COR-L47 (cell line): ENCODE measurements at places on chromosomes 1 and 21.

DNA sequence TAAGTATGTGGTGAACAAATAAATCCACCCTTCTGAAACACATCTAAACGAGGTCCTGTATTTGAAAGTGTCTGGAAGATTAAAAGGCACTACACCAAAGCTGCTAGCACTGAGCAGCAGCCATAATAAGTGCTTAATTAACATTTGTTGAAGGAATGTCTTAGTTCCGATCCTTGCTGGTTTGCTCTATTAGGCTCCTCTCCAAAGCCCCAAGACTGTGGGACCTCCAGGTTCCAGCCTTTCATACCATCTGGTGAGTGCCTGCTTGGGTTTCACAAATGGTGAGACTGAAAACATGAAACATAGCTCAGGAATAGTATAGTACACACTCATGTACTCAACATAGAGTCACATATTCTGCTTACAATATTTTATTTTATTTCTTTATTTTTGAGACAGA lies 640 bp upstream of the CYP2J2 start:
- DNase-seq: no peak

GRCh38 chr1:18883079-18883478 lies 19.3 kb downstream of the ALDH4A1 start:
- DNase-seq: no peak

- DNase-seq: no peak
Observed at GRCh38 chr21:17789656-17790055, 29.5 kb downstream of the C21orf91 start.

DNA sequence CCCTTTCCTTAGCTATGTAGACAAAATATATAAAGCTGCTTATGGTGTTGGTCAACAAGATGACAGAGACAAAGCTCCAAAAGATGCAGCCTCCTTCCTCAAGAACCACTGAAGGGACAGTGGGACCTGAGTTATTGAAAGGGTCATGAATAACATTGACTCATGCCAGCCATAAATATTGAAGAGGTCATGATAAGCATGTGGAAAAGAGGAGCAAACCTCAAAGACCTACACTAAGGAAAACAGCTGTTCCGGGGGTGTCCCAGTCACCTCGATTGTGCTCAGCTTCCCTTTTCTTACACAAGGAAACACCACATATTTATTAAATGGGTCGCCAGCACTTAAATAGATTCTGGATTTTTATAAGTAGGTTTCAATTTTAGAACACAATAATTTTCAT lies 112.9 kb downstream of the PTPRC start:
- DNase-seq: no peak

DNA sequence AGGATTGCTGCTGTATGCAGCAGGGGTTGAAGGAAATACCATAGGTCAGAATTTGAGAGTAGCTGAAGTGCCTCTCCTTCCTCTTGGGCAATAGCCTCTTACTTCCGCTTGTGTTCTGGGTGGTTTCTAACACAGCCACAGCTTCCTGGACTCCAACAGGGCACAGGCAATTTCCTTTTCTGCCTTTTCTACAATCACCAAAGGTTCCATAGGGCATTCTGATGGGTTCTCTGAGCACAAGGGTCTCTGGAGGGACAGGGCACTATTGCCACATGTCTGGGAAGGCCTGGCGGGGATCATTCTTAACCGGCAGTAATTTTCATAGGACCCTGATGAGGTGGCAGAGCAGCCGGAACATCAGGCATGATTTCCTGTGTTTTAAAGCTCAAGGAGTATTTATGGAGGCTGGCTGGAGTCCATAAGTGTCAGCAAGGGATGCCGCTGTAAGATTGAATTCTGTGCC lies 5.5 kb upstream of the AGTRAP start:
- DNase-seq: no peak

DNA sequence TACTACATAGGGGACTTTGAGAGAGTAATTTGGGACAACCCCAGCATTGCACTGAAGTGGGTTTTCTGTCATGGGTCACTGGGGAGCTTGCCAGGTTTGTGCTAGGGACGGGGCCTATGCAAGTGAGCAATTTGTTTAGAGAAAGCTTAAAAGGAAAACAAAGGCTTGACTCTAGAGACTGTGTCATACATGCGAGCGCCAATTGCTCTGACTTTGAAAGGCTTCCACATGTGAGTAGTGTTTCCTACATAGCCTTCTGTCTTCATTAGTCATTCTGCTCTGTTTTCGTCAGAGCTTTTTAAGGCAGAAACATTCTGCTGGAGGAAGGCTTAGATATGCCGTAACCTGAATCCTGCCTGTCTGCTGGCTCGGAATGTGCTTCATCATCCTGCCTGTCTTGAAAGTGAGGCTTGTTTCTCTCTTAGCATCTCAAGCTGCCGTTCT lies 28.4 kb downstream of the TRIM45 start:
- DNase-seq: no peak

DNA sequence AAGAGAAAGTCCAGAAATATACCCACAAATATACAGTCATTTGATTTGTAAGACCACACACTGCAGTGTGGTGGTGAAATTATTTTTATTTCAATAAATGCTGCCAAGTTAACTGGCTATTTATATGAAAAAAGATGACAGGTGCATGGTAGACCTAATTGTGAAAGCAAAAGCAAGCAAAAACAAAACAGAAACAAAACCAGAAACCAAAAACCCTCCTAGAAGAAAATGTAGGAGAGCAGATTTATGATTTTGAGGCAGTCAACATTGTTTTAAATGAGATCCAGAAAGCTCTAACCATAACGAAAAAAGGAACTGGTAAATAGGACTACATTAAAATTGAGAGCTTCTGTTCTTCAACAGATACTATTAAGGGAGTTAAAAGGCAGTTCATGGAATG lies 303.6 kb downstream of the PRDM2 start:
- no peak for DNase-seq

- peak; percentile 6 for DNase-seq
Observed at GRCh38 chr1:2132222-2133038, 62.1 kb downstream of the FAAP20 start.

DNA sequence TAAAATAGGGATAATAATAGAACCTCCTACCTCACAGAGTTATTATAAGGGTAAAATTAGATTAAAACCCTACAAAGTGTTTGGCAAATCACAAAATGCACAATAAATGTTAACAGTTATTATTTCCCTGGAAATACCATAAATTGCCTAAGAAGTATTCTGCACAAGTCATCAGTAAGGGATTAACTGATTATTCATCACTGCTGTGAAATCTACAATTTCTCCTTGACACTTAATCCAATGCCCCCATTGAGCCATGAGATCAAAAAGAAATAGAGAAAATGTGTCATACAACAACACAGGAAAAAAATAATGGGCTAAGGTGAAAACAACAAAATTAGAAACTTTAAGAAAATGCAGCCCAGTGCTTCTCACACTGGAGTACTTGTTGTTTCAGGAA lies 6.7 kb upstream of the SEC16B start:
- no peak for DNase-seq

DNA sequence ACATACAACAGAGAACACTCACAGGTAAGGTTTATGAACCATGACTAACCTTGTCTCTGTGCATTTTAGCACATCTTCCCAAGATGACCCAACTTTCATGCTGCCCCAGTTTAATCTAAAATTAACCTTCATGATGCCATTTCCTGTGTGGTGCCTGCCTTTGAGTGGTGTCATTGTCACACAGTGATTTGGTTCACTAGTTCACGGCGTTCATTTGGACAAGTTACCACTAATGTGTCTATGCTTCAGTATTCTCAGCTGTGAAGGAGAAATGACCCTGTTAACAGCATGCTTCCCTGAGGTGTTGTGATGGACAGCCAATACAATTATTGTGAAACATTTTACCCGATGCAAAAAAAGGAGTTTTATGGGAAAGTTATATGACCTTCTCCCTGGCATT lies 693.1 kb downstream of the RWDD3 start:
- DNase-seq: no peak

- no peak for DNase-seq
Observed at GRCh38 chr1:66231217-66231616, 302.7 kb upstream of the SGIP1 start.

DNA sequence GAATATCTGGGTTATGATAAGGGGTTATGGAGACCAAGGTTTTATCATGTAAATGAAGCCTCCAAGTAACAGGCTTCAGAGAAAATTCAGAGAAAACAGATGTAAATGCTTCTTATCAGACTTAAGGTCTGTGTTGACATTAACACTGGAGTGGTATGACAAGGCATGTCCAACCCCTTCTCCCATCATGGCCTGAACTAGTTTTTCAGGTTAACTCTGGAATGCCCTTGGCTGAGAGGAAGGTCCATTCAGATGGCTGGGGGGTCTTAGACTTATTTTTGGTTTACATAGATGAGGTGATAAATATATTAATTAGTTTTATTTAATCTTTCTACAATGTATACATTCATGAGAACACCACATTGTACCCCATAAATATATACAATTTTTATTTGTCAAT lies 399.6 kb downstream of the TBX15 start:
- no peak for DNase-seq

GRCh38 chr1:221939607-221940006 lies 197.7 kb upstream of the DUSP10 start:
- no peak for DNase-seq

DNA sequence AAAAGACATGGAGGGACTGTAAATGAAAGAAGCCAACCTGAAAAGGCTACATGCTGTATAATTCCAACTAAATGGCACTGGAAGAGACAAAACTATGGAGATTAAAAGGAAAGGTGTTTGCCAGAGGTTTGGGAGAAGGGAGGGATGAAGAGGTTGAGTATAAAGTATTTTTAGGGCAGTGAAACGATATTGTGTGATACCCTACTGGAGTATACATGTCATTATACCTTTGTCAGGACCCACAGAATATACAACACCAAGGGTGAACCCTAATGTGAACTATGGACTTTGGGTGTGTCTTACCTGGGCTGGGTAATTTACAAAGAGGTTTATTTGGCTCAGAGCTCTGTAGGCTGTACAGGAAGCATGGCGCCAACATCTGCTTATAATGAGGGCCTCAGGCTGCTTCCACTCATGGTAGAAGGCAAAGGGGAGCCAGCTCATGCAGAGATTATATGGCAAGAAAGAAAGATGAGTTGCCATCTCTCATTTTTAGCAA lies 73.4 kb downstream of the CD2 start:
- DNase-seq: no peak

- DNase-seq: peak; percentile 53
Observed at GRCh38 chr21:41283211-41283818, 33.3 kb upstream of the FAM3B start.

DNA sequence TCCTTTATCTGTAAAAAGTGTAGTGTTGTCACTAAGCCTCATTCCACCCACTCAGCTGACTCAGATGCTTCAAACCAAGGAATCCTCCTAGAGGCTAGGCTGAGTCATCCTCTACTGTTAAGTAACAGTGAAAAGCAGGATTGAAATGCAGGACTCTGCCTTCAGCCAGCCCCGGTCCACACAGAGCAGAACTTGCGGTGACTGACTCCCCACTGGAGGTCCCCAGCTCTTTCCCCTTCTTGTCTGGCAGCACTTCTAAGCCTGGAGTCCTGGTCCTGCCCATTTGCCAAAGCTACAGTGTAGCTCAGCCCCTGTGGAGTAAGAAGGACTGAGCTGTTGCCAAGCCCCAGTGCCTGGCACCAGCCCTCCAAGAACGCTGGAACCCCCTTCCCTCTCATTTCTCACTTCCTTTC lies 1.7 kb downstream of the RAB7B start:
- DNase-seq: no peak

DNA sequence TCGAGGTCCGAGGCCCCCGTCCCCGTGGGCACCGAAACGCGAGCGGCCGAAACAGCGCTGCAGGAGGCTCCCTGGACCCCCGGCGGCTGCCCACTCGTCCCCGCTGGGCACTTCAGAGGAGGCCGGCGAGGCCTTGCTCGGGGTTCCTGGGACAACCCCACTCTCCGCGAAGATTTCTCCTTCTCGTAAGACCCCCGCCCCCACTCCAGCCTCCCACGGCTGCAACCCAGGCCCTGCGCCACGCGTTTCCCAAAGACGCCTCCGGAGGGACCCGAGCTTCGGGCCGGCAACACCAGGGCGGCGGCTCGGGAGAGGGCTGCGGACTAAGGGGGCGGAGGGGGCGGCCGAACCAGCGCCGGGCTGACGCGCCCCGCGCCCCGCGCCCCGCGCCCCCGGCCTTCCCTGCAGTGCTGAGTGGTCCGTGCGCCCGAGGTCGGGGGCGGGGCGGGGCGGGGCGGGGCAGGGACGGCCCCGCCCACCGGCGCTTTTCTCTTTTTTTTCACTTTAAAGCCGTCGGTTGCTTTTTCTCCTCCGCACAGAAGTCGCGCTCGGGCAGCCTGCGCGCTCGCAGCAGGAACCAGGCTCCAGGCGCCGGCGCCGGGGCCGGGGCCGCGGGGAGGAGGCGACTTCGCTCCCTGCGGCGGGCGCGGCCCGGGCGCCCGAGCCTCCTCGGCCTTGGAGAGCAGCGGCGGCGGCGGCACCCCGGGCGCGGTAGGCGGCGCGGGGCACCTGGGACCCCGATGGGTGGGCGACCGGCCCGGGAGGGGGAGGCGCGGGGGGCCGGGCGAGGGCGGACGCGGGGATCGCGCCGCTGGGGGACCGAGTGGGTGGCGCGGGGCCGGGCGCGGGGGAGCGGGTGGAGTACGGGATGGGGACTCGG lies at the start of gene SPSB1:
Gene SPSB1 (plus strand): TSS at position 534 of the 880 bp plus-strand sequence. CDS start 62,998 bp downstream, outside the sequence.
- DNase-seq: peak; percentile 56

DNA sequence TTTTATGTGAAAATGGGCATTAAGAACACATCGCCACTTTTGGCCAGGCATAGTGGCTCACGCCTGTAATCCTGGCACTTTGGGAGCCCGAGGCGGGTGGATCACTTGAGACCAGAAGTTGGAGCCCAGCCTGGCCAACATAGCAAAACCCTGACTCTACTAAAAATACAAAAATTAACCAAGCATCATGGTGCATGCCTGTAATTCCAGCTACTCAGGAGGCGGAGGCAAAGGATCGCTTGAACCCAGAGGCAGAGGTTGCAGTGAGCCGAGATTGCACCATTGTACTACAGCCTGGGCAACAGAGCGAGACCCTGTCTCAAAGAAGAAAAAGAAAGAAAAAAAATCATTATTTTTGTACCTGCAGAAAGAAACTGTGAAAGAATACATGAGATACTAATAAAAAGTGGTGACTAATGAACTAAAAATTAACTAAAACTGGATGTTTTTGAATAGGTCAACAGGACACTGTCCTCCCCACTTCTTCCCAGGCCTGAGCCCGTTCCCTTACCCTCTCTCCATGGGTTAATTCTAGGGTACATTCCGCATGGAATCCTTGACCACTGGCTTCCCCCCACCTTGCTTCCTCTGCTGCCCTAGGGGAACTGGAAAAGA lies 8.3 kb upstream of the TINAGL1 start:
- no peak for DNase-seq

DNA sequence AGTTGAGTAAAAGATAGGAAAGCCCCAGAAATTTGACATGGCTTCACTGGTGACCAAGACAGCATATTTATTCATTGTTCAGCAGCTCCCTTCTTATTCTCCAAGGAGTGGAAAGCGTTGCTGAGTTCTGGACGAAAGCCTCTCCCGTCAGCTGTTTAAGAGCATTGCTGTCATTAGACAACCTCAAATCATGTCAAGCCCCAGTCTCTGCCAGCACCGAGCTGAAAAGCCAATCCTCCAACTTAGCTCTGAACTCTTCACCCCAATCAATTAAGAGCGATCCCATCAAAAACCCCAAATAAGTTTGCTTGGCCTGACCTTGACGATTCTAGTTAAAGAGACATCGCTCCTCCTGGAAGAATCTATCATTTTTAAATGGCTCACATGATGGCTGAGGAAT lies 110.8 kb downstream of the PLPP3 start:
- no peak for DNase-seq

- no peak for DNase-seq
Observed at GRCh38 chr1:1285611-1286311, 5.5 kb downstream of the SCNN1D start.
